ENCODE measurements at places on chromosomes 6 and 20.

- no peak for DNase-seq
Observed at GRCh38 chr6:10320291-10320690, 94.6 kb downstream of the TFAP2A start.

- no peak for DNase-seq
Observed at GRCh38 chr20:15199698-15200097, 862.3 kb upstream of the FLRT3 start.

DNA sequence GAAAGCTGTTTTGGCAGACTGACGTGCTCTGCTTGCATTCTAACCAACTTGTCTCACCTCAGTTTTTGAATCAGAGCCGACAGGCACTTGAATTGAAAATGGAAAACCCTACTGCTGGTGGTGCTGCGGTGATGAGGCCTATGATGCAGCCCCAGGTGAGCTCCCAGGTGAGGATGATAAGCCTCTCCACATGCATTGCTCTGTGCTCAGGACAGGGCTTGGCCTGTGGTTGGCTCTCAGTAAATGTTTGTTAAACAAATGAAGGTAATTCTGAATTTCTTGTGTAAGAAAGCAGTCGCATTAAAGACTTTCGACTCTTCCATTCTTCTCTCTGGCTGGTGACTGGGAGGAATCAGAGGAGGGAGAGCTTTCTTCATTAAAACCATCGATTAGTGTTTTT lies 136.3 kb downstream of the SULF2 start:
- DNase-seq = no peak

GRCh38 chr6:53089948-53090347 lies 24.7 kb downstream of the FBXO9 start:
- no peak for DNase-seq

DNA sequence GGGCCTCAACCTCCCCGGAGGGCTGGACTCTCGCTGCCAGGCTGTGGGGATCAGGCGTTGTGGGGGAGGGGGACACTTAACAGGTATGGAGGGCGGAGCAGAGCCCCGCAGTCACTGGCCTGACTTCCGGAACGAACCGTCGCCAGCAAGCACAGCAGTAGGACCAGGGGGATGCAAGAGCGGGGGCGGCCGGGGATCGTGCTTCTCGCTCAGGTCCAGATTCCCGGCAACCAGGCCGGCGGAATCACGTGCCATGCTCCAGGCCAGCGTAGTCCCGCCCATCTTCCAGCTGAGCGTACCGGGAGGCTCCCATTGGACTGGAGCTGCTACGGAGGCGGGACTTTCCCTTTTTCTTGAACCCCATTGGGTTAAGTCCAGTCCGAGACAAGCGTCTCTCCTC lies 10.0 kb upstream of the POU5F1 start:
- no peak for DNase-seq

DNA sequence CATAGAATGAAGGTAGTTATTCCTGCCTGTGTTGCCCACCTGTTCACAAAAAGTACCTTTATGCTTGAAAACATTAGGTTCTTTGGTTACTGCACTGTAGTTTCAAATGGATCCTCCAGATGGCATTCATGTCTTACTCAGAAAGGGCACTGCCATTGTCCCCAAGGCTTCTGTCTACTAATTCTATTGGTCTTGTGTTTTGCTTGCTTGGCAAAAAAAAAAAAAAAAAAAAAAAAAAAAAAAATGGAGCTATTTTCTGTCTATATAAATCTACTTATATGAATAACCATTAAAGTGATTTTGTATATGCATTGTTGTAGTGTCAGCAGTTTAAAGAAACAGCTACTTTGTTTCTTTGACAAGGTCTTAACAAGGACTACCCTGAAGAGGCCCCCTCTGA lies 12.7 kb upstream of the EFHC1 start:
- no peak for DNase-seq

DNA sequence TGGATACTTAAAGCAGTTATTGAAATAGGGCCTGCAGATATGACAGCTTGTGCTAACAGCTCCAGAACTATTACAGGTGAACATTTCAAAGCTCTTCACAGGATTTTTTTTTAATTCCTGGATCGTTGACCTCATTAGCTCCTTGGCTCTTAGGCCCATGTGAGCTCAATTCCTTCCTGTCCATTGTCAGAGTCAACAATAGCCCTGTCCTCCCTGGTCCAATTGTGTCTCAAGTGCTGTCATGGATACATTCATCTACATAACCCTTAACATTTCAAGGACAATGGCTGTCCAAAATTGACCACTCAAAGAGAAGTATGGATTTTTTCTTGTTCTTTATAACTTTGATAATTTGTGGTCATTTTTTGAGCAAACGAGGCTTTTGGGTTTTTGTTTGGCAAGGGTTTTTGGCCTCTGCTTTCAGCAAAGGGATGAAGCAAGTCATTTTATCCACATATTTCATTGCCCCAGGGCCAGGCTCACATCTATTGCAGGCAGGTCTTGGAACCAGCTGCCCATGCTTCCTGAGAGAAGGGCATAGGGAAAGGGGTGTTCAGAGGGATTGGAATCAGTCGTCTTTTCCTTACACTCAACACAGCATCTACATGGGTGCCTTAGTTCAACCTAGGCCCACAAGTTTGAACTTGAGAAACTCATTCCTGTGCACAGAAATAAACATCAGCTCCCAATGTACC lies 282.1 kb downstream of the TPBG start:
- no peak for DNase-seq

DNA sequence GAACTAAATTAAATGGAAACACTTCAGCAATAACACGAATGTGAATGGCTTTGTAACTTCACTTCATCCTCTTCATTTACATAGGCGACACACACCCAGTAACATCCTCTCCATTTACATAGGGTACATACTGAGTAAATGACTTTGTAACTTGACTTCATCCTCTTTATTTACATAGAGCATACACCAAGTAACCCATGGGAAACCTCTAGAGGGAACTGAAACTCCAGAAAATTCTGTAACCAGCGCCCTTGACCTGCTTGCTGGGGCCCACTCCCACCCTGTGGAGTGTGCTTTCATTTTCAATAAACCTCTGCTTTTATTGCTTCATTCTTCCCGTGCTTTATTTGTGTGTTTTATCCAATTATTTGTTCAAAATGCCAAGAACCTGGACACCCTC lies 81.6 kb upstream of the OPRM1 start:
- no peak for DNase-seq
